ENCODE measurements at places on chromosomes 7 and 10.

DNA sequence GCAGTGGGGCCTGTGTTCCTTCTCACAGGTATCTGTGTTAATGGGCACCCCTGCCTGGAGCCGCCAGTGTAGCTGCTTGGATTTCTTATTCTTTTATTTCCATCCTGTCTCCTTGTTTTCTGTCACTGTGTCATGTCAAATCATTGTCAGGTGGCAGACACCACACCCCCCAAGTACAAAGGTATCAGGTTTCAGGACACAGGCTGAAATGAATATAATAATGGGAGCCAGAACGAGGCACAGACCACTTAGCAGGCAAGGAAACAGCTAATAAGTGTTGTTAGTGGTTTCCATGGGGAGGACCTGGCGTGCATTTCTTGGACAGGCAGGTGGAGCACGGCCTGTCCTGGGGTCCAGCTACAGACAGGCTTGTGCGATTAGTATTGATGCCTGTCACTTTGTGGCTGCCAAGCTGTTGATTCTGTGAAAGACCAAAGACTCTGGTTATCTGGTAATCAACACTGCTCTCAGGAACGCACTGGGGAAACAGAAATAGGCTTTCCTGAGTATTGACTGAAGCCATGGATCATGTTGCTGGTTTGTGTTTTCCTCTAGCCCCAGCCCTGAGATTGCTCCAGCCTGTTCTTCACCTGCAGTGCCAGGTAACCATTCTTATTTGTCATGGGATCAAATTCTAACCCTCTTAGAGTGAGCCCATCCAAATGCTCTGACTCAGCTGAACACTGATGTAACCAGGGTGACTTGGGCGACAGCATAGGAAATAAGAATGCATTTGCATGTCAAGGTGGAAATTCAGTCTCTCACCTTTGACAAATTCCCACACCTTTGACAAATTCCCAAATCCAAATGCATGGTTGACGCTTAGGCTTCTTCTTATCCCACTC lies 1002.0 kb downstream of the LRMDA start:
- DNase-seq: no peak

GRCh38 chr10:70212879-70213278 lies 20.4 kb downstream of the PPA1 start:
- no peak for DNase-seq

GRCh38 chr7:11124856-11125559 lies 151.3 kb downstream of the PHF14 start:
- DNase-seq: no peak

- DNase-seq: no peak
Observed at GRCh38 chr10:71762324-71762723, 11.0 kb downstream of the VSIR start.

DNA sequence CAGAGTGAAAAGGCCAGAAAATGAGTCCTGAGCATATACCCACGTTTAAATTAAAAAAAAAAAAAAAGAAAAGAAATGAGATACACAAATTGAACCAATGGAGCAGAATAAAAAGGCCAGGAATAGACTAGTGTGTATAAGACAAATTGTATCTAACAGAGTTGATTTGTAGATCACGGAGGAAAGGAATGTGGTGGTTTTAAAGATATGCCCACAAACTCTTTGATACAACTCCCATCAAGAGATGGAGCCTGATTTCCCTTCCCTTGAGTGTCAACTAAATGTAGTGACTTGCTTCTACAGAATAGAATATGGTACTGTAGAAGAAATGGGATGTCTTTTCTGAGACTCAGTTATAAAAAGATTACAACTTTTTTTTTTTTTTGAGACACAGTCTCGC lies 10.4 kb downstream of the SYPL1 start:
- DNase-seq: no peak

DNA sequence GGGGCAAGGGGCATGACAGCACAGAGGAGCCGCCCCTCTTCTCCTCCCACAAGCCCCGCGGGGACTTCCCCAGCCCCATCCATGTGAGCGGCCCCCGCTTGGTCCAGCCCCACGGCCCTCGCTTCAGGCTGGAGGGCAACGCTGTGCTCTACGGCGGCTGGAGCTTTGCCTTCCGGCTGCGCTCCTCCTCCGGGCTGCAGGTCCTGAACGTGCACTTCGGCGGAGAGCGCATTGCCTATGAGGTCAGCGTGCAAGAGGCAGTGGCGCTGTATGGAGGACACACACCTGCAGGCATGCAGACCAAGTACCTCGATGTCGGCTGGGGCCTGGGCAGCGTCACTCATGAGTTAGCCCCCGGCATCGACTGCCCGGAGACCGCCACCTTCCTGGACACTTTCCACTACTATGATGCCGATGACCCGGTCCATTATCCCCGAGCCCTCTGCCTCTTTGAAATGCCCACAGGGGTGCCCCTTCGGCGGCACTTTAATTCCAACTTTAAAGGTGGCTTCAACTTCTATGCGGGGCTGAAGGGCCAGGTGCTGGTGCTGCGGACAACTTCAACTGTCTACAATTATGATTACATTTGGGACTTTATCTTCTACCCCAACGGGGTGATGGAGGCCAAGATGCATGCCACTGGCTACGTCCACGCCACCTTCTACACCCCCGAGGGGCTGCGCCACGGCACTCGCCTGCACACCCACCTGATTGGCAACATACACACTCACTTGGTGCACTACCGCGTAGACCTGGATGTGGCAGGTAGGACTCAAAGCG lies 5.1 kb downstream of the AOC1 start:
- no peak for DNase-seq

DNA sequence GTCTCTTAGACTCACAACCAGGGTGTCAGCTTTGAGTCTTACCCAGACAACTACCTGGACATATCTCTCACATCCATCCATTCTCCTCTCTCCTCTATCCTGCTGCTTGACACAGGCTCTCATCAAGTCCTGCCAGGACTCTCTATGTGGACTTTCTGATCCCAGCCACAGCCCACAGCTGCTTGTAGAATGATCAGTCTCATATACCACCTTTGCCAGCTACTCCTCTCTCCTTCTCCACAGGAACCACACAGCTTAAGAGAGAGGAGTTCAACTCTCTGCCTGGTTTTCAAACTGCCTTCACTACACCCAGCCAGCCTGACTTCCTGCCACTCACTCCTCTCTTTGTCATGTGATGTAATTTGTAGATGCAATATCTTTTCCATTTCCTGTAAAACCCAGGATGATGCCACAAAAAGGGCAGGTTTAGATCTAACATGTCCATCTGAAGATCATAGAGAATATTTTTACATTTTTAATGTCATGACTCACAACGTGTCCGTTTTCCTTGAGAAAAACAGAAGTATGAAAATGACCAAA lies 154.0 kb downstream of the RAB11FIP2 start:
- DNase-seq: no peak

DNA sequence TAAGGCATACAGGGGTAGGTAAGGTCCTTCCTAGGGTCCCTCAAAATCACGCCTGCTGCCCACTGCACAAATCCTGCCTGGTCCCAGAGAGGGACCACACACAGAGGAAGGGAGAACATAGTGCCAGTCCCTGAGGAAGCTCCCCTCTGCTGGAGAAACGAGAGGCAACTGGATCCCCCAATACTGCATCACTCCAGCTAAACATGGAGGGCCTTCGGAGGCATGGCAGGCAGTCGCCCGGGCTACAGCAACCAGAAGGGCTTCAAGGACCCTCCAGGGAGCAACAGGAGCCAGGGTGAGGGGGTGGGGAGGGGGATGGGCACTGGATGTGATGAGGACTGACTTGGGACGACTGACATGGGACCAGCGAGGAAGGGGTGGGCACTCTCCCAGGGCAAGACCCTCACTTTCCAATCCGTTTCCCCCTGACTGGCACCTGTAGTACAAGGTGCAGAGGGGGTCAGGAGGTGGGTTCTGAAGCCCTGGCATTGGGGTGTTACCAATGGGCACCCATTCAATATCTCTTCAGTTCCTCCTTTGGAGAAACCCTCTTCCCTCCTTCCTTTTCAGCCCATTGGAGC lies 21.7 kb downstream of the DDIT4 start:
- no peak for DNase-seq

DNA sequence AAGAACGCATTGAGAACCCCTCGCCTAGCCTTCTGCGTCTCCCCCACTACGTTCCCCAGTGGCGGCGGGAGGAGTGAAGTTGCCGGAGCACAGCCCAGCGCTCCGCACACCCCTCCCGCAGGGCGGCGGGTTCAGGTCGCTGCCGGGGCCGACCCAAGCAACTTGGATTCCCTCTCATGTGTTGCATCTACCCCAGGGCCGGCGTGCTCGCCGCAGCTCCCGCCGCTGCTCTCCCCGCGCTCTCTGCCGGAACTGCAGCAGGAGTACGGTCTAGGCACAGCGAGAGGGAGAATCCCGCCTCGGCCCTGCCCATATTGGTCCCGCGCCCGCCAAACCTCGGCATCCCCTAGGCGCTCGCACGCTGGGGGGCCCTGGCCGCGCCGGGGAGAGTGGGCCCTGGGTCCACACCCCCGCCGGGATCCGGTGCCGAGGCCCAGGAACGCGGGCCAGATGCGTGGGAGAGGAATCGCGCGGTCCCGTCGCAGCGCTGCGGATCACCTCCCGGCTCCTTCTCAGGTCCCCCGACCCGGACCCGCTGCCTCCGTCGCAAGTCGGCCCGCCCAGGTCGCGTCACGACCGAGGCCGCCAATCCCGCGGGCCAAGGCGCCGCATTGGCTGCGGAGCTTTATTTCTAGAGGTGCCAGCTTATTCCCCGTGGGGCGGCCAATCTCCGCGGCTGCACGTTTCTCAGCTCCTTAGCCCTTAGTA lies 648 bp upstream of the TMEM243 start:
- no peak for DNase-seq

DNA sequence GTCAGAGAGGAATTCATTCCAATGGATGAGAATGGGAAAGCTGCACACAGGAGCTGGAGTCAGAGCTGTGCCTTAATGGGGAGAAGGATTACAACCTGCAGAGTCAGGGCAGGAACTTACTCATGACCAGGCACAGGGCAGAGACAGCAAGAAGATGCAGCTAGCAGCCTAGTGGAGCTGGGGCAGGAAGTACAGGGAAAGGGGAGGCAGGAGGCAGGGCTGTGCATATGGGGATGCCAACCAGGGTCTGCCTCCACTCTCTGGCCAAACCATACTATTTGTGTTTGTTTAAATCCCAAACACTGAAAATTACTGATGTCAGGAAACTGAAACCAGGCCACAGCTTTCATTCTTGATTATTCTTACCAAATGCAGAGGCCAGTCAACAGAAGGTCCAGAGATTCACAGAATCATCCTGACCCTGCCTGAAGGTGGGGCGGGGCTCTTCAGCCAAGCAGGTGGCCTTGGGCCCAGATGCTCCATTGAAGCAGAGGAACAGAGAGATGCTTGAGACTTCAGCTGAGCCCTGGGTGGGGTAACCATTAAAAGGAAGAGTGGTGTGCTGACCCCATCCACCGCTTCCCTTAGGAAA lies 461.9 kb downstream of the KCNMA1 start:
- no peak for DNase-seq

- DNase-seq: no peak
Observed at GRCh38 chr7:26065652-26066051, 86.3 kb upstream of the NFE2L3 start.

- DNase-seq: no peak
Observed at GRCh38 chr10:60973086-60973485, 29.1 kb upstream of the RHOBTB1 start.

GRCh38 chr10:46263831-46264268 lies 22.9 kb upstream of the ANTXRL start:
- DNase-seq: no peak

GRCh38 chr10:129852829-129853561 lies 111.1 kb downstream of the EBF3 start:
- no peak for DNase-seq

DNA sequence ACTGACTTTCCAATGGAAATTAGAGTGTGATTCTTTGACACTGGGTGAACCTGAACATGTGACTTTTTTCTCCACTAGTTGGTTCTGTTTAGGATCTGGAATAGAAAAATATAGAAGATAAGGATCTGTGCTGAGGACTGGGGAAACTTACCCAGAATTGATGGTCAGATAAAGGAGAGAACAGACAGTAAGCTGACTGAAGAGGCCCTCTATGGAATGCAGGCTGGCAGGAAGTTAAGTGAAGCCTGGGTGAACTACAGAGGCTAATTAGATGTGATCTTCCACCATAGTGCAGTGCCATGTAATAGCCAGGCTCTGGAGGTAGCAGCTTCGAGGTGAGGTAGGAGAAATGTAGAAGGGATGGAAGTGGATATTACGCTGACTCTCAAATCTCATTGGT lies 455.3 kb downstream of the PLXDC2 start:
- DNase-seq: no peak

DNA sequence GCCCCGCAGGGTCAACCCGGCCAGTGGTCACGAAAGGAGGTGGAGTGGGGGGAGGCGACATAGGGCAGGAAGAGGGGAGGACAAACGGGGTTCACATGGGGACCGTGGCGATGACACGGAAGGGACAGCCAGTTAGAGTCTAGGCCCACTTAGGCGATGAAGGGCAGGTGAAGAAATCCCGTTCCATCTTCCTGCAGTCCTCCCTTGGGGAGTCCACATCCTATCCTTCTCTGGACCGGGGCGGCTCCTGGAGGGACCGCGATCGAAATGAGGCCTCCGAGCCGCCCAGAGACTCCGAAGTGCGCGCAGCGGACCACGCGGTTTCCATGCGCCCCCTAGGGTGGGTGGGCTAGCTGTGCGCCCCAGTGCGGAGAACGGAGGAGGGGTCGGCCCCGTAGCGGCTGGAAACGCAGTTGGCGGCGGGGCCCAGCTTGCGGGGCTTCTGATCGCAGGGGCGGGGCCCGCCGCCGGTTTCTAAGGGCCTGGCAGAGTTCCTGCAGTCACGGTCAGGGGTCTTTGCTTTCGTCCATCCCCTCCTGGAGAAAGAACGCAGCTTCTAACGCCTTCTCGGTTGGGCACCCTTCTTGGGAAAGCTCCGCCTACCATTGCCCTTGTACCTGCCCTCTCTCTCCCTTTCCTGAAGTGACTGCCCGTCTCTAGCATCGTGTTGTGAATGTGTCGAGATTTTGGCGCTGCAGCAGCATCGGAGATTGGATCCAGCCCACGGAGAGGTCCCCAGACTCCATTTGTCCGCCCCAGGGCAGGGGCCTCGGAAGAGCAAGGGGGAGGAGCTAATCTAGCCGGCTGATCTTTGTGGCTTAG lies 17.9 kb upstream of the TMEM225B start:
- no peak for DNase-seq

DNA sequence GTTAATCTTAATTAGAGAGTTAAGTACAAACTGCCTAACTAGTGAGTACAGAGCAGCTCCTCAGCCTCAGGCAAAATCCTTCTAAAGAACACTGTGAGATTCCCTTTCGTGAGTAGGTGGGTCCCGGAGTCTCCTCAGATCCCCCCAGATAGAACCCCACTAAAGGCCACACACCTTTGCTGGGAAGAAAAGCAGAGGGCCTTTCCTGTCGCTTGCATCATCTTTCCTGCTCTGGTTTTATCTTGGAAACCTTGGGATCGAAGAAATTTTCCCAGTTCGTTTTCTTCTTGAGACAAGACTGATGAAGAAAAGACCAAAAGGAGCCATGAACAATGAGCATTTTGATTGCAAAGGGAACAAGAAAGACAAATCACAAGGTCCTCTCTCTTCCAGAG lies 40.9 kb downstream of the ICA1 start:
- no peak for DNase-seq
